ENCODE measurements at places on chromosomes 1 and 21.

GRCh38 chr1:228961511-228961910 is 226.2 kb downstream of the RHOU start:
- DNase-seq: no peak

- no peak for DNase-seq
Measured at GRCh38 chr1:167301355-167301754, 80.7 kb downstream of the POU2F1 start.

DNA sequence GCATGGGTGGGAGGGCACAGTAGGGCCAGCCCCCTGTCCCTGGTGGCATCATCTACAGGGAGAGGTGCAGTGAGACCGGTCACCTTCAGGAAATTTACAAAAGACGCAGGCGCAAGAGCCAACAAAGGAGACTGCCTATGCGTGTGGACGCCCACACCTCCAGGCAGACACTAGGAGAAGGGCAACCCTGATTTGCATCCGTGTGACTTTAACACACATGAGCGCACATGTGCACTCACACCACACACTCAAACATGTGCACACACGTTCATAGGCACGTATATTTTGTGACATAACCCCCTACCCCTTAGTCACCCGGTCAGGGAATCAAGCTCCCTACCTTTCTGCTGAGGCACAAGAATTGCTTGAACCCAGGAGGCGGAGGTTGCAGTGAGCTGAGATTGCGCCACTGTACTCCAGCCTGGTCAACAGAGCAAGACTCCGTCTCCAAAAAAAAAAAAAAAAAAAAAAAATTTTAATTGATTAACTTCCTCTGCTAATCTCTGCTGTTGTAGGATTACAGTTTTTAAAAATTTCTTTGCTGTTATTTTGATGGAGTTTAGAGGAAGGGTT is 84.7 kb upstream of the SLC25A33 start:
- DNase-seq: no peak

- DNase-seq: no peak
Measured at GRCh38 chr1:190597294-190597693, 119.6 kb upstream of the BRINP3 start.

DNA sequence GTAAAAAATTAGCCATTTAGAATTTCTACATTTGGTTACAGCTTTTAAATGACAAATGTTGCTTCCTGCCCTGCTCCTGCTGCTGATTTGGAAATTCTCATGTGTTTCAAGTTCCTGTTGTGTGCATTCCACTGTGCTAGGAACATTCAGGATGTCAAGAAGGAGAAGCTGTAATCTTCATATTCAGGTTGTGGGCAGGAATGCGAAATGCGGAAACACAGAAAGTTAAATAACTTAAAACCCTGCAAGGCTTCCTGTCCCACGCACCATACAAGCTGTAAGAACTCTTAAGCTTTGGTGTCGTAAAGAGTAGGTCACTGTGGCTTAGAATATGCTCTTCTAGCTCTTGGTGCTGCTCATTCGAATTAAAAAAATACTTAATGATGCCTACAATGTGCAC is 52.6 kb downstream of the S100B start:
- DNase-seq: no peak

DNA sequence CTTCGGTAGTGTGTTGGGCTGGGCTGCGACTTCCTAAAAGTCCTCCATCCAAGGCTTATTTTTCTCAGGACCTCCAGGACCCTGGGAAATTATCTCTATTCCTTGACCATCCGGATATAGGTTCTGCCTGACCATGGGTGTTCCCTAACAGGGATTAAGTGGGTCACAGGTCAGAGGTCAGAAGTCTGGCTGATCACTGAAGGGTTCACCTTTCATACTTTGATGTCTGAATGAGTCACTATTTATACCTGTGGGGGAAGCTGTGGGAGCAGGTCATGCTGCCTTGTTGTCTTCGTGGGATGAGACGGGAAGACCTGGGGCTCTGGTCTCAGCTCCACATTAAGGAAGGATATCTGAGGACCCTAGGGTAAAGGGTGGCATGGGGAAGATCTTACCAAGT is 65.0 kb upstream of the ETV3 start:
- no peak for DNase-seq

All from GOT3 (cell line).